Suprapubic skin (tissue), 4 donors: ENCODE measurements at places on chromosomes 5 and 9. TPM values are rescaled to one million over a fixed set of nuclear protein-coding genes. Genes with fewer than 3 reads are reported as not detected.

DNA sequence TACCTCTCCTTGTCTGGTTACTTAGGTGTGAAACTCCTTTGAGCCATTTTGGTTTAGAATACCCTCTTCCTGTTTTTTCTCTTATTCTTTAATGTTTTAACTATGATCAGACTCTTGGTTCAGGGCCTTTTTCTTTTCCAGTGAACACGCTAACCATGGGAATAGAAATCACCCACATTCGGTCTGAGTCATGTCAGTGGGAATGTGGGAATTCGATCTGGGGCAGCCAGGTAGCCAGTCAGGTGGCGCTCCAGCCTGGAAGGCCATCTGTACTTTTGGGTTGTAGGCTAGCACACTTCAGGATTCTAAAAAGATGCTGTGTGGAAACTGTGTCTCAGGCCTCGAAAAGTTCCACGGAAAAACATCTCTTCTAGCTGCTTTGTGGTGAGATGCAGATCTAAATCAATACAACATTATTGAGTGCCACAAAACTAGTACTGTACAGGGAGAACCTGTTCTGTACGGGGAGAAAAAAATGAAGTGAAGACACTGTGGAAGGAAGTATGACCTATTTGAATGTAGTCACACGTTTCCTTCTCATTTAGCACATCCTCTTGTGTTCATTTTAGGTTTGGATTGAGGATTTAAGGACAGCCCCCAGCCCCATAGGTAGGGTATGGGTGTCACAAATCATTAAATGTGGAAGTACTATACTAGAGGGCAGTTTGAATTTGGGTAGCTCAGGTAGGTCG, 36.4 kb downstream of the SNX30 start:
- DNase-seq = no peak

BRD8 gene
- total RNA-seq = 31.5 TPM

PPP1R26 gene
- 7.4 TPM for total RNA-seq

GRCh38 chr5:120789918-120790317, 325.8 kb downstream of the PRR16 start:
- DNase-seq = no peak

DNA sequence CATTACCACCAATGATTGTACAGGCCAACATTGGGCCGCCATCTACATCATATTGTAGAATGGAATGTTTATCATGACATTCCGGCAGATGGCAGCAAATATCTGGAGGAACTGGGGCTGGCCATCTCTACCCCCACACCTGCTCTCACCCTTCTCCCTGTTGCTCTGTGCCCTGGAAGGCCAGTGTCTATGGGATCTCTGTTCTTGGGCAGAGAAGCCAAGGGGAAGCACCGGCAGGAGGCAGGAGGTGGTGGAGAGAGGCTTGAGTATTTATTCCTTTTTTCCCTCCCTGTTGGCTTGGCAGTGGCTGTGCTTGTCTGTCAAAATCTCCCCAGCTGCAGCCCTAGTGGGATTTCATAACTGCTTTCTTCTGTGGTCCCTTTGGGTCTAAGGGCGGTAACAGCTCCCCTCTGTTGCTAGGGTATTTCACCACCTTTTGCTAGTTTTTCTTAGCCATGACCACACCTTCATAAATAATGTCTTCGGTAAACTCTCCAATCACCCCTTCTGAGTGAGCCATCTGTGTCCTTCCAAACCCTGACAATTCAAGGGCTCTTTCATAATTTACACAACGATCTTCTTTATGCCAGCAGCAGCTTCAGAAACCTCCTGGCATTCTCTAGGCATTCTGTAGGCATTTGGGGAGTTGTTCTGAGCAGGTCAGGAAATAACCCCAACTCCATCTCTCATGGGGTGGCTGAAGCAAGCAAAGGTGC, 225.8 kb downstream of the MELK start:
- DNase-seq = no peak

DNA sequence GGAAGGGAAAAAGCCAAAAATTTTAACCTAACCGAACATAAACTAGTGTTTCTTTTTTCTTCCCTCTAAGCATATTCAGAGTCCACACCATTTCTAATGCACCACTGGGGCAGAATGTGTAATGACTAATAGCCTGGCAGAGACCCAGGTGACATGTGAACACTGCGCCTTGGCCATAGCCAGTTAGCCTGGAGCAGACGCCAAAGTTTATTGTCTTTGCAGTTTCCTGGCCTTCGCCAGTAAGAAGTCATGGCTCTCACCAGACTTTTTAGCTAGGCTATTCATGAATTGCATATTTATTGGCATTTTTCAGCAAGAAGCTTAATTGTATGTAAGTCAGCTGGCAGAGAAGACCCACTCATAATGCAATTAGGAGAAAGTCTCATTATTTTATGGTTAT, 182.8 kb upstream of the SLC27A6 start:
- peak; percentile 74 for DNase-seq

FOXD4L3 gene
- not detected for total RNA-seq

C5orf15 gene
- total RNA-seq = 30.8 TPM

GRCh38 chr5:28726815-28727214, 1688.4 kb upstream of the CDH9 start:
- DNase-seq = no peak

DCANP1 gene
- total RNA-seq = not detected

GRCh38 chr5:149855366-149855765, 89.2 kb downstream of the PDE6A start:
- no peak for DNase-seq

- DNase-seq = no peak
Measured at GRCh38 chr5:139739150-139739974, 56.2 kb upstream of the PSD2 start.

- no peak for DNase-seq
Measured at GRCh38 chr5:38295751-38296150, 37.4 kb downstream of the EGFLAM start.

DNA sequence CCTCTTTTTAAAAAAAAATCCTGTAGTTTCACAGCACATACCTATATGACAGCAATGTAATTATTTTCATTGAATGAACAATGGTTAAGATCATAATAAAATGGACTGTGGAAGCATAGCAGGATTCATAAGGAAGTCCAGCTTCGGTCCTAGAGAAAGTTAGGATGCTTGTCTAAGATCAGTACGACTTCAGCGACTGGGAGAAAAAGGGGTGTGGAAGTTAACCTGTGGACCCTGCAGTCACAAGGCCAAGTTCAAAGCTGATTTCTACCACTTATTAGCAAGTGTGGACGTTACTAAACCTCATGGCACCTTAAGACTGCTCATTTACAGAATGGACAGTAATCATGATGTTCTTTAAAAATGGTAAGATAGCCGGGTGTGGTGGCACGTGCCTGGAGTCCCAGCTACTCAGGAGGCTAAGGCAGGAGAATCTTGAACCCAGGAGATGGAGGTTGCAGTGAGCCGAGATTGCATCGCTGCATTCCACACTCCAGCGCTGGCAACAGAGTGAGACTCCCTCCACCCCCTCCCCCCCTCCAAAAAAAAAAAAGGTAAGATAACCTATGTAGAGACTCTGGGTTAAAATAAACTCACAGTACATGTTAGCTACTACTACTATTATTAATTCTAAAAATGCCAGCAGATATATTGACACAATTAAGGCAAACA, 71.6 kb upstream of the PCA3 start:
- DNase-seq = no peak

OCLN gene
- total RNA-seq = 31.4 TPM

FBP2 gene
- total RNA-seq = not detected

- no peak for DNase-seq
Measured at GRCh38 chr5:179371121-179371510, 25.9 kb upstream of the ADAMTS2 start.

GRCh38 chr5:25150819-25151218, 506.0 kb upstream of the CDH10 start:
- no peak for DNase-seq

FAM200C gene
- 3.9 TPM for total RNA-seq

GRCh38 chr9:76572151-76572550, 113.2 kb downstream of the GCNT1 start:
- DNase-seq = no peak

DNA sequence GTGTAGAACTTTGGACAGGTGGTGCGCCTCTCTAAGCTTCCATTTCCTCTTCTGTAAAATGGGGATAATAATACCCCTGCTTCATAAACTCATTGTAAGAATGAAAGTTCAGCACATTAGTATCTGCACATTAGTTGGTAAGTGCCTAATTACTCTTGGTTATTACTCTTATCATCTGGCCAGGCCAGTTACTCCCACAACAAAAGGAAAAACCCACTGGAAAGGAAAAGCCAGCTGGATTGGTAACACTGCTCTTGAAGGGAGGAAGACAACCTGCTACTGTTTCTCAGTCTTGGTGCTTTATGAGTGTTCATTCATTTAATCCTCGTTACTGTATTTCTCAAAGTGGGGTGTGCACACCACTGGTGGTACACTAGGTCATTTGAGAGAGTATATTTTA, 251.4 kb downstream of the ARHGAP26 start:
- no peak for DNase-seq

DNA sequence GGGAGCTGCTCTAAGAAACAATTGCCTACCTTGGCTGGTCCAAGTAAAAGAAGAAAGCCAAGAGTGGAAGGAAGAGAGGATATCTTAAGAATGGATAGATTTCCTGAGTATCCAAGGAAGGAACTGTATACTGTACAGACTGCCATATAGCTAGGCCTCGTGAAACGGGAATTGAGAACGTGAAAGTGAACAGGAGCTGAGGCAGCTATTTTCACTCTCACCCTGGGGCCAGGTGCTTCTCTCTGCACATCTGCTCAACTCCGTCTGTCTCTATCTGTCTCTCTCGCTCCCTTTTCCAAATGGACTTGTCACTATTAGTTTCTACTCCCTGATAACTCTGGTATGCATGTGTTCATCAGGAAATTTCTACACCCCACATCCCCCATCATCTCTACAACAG, 35.9 kb upstream of the TESK1 start:
- DNase-seq = no peak

DNA sequence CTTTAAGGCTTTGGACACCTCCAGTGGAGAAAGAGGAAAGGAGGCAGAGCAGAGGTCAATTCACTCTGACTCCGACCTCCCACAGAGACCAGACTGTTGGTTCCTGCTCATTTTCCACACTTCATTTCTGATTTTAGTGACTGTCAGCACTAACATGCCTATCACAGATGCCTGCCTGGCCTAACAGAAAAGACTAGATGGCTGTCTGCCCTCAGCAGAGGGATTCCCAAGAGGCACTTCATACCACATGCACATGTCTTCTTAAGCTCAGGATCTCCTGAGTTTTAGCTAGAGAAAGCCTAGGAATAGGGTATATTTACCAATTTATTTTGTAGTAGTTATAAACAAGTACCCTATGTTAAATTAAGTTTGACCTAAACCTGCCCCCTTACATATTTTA, 336.0 kb downstream of the ENC1 start:
- no peak for DNase-seq

- no peak for DNase-seq
Measured at GRCh38 chr5:38622723-38623129, 66.3 kb upstream of the LIFR start.

TAS2R1 gene
- total RNA-seq = not detected

DNA sequence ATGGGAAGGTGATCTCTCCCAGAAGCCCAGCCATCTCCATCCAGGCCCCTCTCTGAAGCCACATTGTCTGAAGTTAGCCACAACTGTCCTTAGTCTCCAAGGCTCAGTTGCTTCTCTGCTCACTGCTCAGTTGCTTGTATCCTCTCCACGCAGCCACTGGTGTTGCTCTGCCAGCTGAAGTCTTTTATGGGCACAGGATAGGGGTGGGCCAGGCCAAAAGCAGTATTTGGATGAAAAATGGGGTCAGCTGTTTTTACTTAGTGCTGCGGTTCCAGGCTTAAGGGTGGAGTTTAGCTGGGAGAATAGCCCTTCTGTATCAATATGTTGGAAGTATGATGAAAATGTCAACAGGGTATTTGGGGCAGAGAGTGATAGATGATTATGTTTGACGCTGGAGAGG, 168.8 kb upstream of the PPP1R2B start:
- no peak for DNase-seq

PDGFRB gene
- 23.8 TPM for total RNA-seq

DNA sequence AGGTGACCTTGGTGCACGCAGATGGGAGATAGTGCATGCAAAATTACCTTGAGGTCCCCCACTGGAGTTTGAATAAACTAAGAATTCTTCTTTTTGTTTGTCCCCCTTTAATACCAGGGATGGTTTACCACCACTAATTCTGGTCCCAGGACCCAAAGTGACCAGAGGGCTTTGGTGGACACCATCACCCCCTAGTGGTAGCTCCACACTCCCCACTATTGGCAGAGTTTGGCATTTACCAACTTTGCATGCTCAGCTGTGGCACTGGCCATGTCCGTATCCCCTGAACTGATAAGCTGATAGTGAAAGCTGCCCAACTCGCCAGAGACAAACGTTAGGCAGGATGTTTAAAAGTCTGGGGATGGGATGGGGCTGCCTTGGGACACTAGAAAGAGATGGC, 3.3 kb downstream of the ASTN2 start:
- DNase-seq = no peak

DNA sequence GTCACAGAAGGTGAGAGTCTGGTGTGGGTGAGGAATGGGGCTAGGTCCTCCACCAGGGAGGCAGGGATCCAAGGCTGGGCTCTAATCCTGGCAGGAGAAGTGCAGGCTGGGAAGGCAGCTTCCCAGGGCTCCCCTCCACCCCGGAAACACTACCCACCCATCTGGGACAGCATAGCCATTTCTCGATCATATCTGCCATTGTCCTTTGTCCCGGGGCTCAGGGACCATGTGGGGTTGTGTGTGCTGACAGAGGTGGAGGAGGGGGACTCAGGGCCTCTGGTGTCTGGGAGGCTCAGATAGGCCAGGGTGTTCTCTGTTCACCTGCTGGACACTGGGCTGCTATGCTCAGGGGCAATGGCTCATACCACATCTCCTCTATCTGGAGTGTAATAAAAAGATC, 32.2 kb upstream of the STRBP start:
- no peak for DNase-seq

DNA sequence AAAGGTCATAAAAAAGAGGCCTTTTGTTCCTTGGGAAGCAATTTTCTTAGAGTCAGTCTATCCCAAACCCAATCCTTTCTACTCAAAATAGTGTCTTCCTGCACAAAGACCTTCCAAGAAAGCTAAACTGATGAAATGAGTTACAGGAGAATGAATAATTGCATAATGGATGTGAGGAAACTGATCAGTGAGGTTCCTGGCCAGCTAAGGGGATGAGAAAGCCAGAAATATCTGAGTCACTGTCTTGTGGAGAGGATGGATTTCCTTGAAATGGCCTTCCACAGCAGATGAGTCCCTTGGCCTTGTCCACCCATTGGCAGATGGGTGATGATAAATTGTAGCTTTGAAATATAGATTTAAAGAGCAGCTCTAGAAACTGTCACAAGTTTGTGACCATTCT, 756.1 kb downstream of the DNAH5 start:
- no peak for DNase-seq

GRCh38 chr5:38193015-38193581, 65.3 kb upstream of the EGFLAM start:
- DNase-seq = peak; percentile 83

ASPN gene
- 2.8 TPM for total RNA-seq

DNA sequence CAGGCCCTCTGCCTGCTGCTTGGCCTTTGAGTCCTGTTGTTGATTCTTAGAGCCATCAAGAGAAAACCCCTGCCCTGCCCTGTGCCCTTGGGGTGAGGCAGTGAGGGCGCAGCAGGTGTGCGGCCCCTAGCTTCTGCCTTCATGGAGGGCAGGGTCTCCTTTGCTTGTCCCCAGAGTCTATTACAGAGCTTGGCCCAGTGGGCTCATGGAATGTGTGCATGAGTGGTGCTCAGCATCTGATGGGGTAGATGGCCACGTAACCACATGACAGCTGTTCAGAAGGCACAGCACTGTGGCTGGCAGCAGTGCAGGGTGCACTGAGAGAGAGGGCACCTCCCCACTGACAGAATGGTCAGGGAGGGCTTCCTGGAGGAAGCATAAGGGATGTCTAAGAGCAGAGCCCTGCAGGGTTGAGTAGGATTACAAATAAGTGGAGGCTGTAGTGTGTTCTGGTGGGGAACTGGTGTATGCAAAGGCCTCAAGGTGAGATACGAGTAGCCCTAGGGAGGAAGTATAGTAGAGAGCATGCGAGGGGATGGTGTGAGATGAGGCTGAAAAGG, 70.8 kb downstream of the MACROH2A1 start:
- DNase-seq = no peak
